ENCODE measurements at places on chromosomes 3 and 15.

DNA sequence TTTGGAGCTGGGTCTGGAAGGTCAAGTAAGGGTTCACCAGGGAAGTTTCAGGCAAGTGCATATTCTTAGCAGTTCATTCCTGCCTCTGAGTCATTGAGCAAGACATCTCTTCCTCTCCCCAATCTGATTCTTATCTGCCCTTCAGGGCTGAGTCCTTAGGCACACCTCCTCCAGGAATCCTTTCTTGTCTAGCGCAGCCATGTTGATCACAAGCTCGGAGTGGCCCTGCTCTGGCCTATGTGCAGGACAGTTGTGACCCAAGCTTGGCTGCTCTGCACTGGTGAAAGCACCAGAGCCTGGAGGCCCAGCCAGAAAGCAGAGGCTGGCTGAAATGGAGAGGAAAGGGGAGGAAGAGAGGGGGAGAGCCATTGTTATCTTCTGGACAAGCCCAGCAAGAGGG lies 30.9 kb upstream of the MRPS22 start:
- no peak overlapping the region for H3K27ac ChIP-seq
- H3K36me3 ChIP-seq = no peaks in the 10 kb centered on the region
- H3K27me3 ChIP-seq = peaks cover 57% of the 10 kb centered on the region
- no peaks in the 10 kb centered on the region for H3K4me1 ChIP-seq
- DNase-seq = no peak

GRCh38 chr3:54951405-54951804 lies 23.5 kb upstream of the LRTM1 start:
- DNase-seq = no peak
- H3K4me1 ChIP-seq = no peaks in the 10 kb centered on the region
- H3K27ac ChIP-seq = no peak overlapping the region
- no peak overlapping the region for H3K4me3 ChIP-seq

- H3K27ac ChIP-seq = no peak overlapping the region
Observed at GRCh38 chr3:38643592-38643991, 5.9 kb downstream of the SCN5A start.

- no peaks in the 10 kb centered on the region for H3K4me1 ChIP-seq
- H3K36me3 ChIP-seq = no peaks in the 10 kb centered on the region
- no peak overlapping the region for H3K4me3 ChIP-seq
Observed at GRCh38 chr3:153595186-153595815, 433.3 kb downstream of the RAP2B start.

DNA sequence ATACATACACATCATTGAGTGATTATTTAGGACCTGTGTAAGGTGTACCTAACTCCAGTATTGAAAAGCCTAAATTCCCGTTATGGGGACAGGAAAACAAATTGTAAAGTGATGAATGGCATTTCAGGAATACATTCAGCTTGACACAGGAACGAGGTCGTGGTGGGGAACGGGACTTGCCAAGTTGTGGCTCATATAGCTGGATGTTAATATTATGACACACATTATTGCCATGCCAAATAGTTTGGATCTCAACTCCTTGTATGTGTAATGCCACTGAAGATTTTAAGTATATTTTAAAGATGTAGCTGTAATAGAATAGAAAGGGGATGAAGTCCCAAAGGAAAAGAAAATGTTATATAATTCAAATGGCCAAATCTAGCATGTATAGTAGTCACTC lies 227.2 kb upstream of the GOLIM4 start:
- H3K36me3 ChIP-seq = no peaks in the 10 kb centered on the region
- no peaks in the 10 kb centered on the region for H3K4me1 ChIP-seq
- H3K4me3 ChIP-seq = no peak overlapping the region

GRCh38 chr3:52827441-52827840 lies 3.0 kb downstream of the ITIH4 start:
- no peak overlapping the region for H3K27ac ChIP-seq
- no peak for DNase-seq
- H3K36me3 ChIP-seq = no peaks in the 10 kb centered on the region
- no peak overlapping the region for H3K4me3 ChIP-seq

- peak; percentile 42 for DNase-seq
- no peak overlapping the region for H3K4me3 ChIP-seq
- peaks cover 9% of the 10 kb centered on the region for H3K4me1 ChIP-seq
- H3K36me3 ChIP-seq = peaks cover 6% of the 10 kb centered on the region
Observed at GRCh38 chr15:83092309-83092976, 15.0 kb upstream of the TM6SF1 start.

GRCh38 chr3:104279617-104280016 lies 1087.1 kb upstream of the ALCAM start:
- no peak overlapping the region for H3K4me3 ChIP-seq
- no peak overlapping the region for H3K27ac ChIP-seq
- H3K36me3 ChIP-seq = peaks cover 15% of the 10 kb centered on the region
- no peak for DNase-seq
- peaks cover 4% of the 10 kb centered on the region for H3K4me1 ChIP-seq

DNA sequence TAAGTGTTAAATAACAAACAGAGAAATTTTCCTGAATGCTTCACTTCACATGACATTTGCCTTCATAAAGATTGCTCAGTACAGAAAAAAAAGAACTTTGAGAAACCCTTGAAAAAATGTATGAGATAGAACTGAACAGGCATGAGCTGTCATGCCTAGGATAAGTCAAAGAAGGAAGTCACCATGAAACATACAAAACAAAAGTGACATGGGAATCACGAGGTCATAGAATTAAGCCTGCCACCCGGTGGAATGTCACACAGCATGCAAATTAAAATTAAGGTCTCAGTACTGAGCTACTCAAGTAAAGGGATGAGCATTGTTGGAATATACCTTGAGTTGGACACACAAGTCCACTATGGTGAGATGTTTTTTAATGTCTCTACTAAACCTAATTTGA lies 652.5 kb upstream of the NECTIN3 start:
- no peaks in the 10 kb centered on the region for H3K36me3 ChIP-seq
- H3K27ac ChIP-seq = no peak overlapping the region
- no peaks in the 10 kb centered on the region for H3K4me1 ChIP-seq
- no peak overlapping the region for H3K4me3 ChIP-seq
- no peak for DNase-seq

DNA sequence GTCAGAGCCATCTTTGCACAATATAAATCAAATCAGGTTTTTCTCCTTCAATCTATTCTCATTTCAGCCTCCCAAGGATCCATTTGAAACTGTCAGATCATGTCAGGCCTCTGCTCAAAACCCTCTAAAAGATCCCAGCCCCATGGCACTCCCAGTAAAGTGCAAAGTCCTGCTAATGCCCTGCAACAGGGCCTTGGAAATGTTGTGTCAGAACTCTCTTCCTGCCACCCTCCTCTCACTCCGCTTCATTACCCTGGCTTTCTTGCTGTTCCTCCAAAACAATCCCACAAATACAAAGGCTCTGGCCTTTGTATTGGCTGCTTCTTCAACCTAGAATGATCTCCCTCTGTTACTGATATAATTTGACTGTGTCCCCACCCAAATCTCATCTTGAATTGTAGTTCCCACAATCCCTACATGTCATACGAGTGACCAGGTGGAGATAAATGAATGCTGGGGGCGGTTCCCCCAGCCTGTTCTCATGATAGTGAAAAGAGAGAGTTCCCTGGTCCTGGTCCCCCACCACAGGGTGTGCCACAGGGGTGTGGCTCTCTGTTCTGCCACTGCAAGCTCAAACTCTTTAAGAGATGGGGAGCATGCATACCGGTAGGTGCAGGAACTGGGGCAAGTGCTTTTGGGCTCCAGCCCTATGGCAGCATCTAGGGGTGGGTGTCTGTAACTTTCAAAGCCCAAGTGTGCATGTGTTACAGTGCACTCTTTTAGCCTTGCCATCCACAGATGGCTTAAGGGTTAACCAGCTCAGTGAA lies 22.9 kb upstream of the TRA2B start:
- H3K27me3 ChIP-seq = peaks cover 16% of the 10 kb centered on the region
- peaks cover 14% of the 10 kb centered on the region for H3K36me3 ChIP-seq
- no peak overlapping the region for H3K27ac ChIP-seq
- H3K4me3 ChIP-seq = no peak overlapping the region

DNA sequence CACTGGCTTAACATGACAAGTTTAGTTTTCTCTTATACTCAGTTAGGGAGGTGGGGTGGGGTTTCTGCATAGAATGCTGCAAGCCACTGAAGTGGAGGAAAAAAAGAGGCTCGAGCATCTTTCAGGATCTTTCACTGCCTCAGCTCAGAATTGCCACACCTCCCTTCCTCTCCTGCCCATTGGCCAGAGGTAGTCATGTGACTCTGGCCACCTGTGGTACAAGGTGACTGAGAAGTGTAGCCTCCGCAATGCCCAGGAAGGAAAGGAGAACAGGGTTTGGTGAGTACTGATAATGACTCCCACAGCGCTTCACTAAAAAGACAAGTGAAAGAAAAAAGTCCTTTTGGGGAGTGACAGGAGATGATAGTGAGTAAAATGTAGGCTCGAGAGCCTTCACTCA lies 124.3 kb upstream of the TRIM42 start:
- no peaks in the 10 kb centered on the region for H3K4me1 ChIP-seq
- DNase-seq = no peak
- H3K4me3 ChIP-seq = no peak overlapping the region
- H3K36me3 ChIP-seq = no peaks in the 10 kb centered on the region
- H3K27ac ChIP-seq = no peak overlapping the region
- peaks cover 4% of the 10 kb centered on the region for H3K27me3 ChIP-seq

GRCh38 chr3:116824208-116824607 lies 114.6 kb downstream of the TUSC7 start:
- H3K27me3 ChIP-seq = no peaks in the 10 kb centered on the region
- no peak for DNase-seq
- H3K4me3 ChIP-seq = no peak overlapping the region
- no peak overlapping the region for H3K27ac ChIP-seq
- H3K36me3 ChIP-seq = no peaks in the 10 kb centered on the region

DNA sequence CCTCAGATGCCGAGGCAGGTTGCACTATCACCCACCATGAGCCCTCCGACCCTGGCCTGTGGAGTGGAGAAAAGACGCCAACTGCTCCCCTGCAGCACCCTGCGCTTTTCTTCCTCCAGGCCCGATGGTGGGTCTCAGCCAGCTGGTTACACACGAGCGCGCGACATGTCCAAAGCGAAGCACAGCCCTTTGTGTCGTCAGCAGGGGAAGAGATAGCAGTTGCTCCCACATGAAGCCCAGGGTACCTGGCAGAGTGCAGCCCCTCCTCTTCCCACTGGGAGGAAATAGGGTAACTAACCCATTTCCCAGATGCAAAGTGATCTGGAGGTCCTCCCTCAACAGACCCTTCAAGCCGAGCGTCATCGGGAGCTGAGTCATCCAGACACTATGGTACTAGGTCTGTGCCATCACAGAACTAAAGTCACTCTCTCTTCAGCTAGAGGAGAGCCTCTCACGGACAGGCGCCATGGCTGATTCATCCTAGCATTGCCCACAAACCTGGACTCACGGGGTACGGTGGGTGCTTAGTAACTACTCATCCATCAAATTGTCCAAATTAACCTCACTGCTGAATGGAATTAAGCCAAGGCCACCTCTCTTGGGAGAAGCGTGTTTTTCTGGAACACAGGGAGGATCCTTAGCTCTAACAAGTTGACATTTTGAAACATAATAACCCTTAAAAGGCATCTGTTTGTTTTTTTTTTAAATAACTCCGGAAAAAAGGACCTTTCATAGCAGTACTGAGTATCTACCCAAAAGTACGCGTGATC lies 45.2 kb upstream of the BDH1 start:
- DNase-seq = no peak
- peaks cover 8% of the 10 kb centered on the region for H3K4me1 ChIP-seq
- no peak overlapping the region for H3K27ac ChIP-seq

DNA sequence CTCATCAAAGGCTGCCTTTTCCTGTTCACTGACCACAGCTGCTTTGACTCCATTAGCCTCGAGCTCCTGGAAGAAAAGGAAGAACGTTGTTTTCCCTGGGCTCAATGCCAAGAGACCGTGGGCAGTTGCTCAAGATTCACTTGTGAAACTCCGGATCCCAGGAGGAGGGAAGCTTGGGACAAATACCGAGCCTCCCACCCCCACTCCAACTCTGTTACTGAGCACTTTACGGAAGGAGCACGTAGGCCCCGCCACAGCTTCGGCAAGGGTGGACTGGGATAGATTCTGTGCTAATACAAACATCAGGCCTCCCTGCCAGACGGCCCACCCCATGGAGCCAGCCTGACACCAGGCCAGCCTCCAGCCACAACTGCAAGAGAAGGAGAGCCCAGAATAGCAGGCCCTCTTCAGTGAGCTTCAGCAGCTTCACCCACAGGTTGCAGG lies 10.8 kb upstream of the FANCD2 start:
- H3K27me3 ChIP-seq = peaks cover 1% of the 10 kb centered on the region
- H3K36me3 ChIP-seq = peaks cover 5% of the 10 kb centered on the region
- DNase-seq = no peak
- H3K27ac ChIP-seq = no peak overlapping the region

GRCh38 chr3:126473292-126474168 lies 2.2 kb downstream of the ZXDC start:
- peak overlapping the region; percentile 81 for H3K4me3 ChIP-seq
- peak overlapping the region; percentile 28 for H3K27ac ChIP-seq
- H3K4me1 ChIP-seq = peaks cover 52% of the 10 kb centered on the region

GRCh38 chr3:187999821-188000220 lies 154.1 kb upstream of the LPP start:
- H3K27me3 ChIP-seq = no peaks in the 10 kb centered on the region
- no peak overlapping the region for H3K4me3 ChIP-seq
- DNase-seq = peak; percentile 65

DNA sequence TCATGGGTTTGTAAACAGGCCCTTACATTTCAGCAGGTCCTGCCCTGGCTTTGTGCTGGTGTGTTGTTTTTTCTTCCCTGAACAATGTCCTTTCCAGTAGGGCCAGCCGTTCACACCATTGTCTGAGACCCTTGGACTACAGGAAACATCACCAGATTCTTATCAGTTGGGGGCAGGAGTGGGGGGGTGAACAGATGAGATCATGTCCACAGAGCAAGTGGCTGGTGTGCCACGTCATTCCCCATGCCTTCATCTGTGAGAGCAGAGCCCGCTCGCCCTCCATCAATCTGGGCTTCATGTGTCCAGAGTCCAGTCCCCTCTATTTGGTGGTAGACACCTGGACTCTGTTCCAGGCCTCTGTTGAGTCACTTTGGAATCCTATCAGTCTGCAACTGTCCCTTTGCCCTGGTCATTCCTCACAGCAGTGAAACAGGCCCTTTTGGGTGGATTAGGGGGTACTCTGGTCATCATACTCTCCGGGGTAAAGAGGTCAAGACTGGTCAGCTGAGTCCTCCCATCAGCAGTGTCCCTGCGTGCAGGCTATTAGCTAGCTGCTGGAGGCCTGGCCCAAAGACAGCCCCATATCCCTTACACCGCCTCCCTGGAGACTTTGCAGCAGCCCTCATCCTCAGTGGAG lies 15.0 kb downstream of the SEMA3G start:
- no peak for DNase-seq
- no peaks in the 10 kb centered on the region for H3K27me3 ChIP-seq
- H3K27ac ChIP-seq = no peak overlapping the region

DNA sequence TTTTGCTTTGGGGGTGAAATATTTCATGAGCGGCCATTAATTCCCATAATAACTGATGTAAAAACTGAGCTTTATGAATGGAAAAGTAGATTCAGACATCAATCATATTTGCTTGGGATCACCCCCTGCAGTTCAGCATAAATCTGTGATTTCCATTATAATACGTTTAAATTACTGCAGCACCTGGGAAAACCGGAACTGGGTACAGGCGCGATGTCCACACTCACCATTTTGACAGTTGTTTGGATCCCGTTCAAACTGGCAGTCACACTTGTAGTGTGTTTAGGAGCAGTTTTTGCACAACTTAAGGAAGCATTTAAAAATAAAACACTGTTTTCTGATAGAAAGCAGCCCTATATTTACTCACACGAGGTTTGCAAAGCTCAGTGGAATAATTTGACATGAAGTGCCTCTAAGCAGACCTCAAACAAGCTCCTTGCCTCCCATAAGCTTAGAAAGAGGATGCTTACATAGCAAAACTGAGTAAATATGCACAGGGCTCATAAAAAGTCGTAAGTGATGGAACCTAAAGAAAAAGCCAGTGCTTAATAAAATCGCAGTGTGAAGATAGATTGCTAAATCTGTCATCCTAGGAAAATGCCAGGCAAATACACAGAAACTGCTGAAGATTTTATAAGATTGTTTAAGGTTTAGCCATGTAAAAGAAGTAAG lies 377.6 kb downstream of the PTPRG start:
- H3K4me3 ChIP-seq = no peak overlapping the region
- peaks cover 3% of the 10 kb centered on the region for H3K36me3 ChIP-seq

Measured in naive B cell (primary cell).